Naive B cell (primary cell): ENCODE measurements at places on chromosomes 1 and 21. TPM values are rescaled to one million over a fixed set of nuclear protein-coding genes. Genes with fewer than 3 reads are reported as not detected.

- no peak for DNase-seq
Observed at GRCh38 chr1:116508984-116509980, 61.5 kb downstream of the CD58 start.

GRCh38 chr1:185396126-185396525, 79.1 kb upstream of the IVNS1ABP start:
- no peak for DNase-seq

The GBP1 gene
- 6.9 TPM for polyA plus RNA-seq

The FTCD gene
- not detected for polyA plus RNA-seq

The SPAG17 gene
- polyA plus RNA-seq, result not detected

DNA sequence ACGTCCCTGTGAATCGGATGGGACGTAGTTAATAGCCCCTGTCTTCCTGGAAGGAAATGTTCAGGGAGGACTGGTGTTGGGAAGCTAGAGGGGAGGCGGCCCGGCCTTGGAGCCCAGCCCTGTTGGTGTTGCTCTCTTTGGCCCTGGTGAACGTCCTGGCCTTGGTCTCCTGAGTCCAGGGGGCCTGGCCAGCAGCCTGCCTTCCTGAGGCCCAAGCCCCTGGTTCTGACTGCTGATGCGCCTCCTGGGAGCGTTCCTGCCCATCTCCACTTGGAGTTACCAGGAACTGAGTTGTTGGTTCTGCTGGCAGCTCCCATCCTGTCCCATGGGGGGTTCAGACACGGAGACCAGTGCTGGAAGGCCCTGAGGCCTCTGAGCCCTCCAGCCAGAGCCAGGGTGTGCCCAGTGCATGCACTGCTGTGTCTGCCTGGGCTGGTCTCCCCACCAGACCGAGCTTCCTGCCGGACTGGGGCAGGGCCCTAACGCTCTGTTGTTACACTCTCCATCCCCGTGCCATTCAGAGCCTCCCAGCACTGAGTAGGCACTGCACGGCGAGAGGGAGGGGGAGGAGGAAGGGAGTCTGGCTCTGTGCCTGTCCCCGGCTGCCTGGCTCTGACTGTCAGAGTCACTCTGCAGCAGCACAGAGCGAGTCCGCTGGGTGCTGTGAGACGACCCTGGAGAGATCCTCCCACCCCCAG, 382.5 kb upstream of the VAMP3 start:
- DNase-seq, result no peak

The MOV10 gene
- 9.6 TPM for polyA plus RNA-seq

DNA sequence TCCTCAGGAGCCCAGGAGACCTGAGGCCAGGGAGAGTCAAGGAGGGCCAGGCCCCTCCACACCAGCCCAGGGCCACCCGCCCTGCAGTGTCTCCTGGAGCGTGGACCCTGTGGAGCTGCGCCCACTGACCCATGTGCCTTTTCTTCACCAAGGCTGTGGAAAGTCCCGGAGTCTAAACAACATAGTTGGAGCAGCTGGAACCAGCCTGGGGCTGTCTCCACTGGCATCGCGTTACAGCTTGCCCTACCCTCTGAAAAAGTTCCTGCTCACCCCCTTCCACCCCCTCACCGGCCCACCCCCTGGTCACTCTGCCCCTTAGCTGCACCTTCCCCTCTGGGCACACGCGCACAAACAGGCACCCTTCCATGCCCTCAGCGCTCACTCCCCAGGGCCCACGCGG, 18.3 kb downstream of the KCNC4 start:
- DNase-seq, result no peak
